Endothelial cell of umbilical vein (primary cell): ENCODE measurements at places on chromosomes 5 and 9.

DNA sequence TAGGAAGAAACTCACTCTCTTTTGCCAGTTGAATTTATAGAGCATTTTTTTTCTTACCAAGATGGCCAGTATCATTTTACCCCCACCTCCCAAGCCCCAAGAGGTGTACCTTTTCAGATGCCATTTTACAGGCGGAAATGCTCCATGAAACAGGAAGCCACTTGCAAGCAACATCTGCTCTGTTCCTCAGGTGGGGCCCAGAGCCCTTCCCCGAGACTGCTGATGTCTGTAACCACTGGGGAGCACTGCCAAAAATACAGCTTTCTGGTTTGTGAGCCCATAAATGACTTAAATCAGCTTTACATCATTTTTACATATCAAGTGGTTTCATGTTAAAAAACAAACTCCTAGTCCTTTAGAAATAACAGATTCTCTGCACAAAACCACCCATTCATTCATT lies 42.9 kb upstream of the GARNL3 start:
- no peak for DNase-seq

DNA sequence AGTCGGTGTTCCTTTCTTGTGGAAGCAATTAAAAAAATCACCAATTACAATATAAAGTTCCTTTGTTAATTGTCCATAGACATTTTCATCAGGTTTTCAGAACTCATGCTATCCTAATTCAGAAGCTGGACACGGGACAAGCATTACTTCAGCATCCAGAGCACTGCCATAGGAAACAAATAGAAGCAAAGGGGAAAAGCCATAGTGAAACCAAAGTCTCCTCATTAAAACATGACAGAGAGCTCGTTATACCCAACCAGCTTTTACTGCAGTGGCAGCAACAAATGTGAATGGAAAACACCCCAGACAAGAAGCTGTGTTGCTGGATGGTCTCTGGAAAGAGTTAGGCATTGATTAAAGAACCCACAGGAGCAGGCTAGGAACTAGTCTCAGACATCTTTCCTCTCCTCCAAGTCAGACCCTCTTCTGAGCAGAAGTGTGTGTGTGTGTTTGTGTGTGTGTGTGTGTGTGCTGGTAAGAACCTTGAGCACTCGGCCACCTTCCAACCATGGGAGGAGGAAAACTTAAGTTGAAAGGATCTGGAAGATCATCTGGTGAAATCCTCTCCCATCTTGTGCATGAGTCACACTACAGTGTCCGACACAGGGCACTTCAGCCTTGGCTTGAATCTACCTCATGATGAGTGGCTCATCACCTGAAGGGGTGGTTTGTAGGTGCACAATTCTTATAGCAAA lies 162.6 kb upstream of the ADAMTS16 start:
- no peak for DNase-seq

- no peak for DNase-seq
Measured at GRCh38 chr5:15609076-15609725, 109.2 kb downstream of the FBXL7 start.

DNA sequence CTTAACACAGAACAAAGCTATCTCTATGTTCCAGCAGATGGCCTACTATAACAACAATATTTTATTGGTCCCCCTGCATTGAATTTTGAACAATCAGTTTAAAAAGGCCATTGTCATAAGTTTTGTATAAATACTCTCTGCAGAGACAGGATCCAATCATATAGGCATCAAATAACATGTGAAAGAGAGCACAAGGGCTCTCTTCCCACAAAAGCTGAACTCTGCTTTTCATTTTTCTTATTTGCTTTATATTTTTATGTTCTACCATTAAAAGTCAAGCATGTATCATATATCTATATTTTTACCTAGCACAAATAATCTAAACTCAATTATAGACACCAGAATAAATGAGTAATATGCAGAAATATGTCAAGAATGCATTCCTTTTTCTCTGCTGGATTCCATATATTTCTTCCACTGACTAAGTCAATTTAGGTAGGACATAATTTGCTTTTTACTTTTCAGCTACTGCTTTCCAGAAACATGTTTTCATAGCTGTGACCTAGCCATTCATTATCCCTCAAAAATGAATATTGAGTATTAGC lies 143.6 kb downstream of the CDH9 start:
- DNase-seq = no peak
